ENCODE measurements at places on chromosomes 7 and 10.

DNA sequence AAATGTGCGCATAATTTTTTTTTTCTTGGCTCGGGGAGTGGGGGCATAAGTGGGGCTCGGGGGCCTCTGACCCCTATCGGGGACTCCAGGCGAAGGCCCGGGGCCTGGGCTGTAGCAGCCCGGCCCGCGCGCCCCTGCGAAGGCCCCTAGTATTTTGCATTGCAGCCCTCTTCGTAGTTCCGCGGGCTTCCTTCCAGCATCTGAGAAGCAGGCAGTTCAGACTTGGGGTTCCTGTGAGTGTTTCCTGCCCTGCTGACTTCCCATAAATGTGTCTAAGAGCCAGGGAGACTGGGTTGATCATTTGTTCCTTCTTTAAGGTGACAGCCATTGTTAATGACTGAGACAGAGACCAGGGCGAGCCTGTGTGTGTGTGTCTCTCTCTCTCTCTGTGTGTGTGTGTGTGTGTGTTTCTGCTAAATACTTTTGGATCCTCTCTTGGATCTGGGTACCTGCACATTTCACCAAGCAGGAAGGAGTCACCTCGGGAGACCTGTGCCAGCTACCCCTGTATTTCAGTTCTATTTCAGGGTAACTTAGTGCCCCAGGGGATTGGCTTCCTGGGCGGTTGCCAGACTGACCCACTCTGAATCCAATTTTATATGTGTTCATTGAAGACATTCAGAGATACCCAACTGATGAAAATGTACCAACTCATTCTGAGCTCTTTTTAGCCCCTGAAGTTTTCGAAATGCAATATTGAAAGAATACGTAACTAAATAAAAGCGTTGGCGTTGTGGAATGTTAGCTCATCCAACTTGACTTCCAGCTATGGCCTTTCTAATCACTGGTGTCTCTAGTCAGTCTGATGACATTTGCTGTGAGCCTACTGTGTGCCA lies 805 bp downstream of the MSRB2 start:
- DNase-seq, result no peak

- DNase-seq, result no peak
These were observed 1271.6 kb upstream of the SORCS1 start for GRCh38 chr10:108436096-108436495.

DNA sequence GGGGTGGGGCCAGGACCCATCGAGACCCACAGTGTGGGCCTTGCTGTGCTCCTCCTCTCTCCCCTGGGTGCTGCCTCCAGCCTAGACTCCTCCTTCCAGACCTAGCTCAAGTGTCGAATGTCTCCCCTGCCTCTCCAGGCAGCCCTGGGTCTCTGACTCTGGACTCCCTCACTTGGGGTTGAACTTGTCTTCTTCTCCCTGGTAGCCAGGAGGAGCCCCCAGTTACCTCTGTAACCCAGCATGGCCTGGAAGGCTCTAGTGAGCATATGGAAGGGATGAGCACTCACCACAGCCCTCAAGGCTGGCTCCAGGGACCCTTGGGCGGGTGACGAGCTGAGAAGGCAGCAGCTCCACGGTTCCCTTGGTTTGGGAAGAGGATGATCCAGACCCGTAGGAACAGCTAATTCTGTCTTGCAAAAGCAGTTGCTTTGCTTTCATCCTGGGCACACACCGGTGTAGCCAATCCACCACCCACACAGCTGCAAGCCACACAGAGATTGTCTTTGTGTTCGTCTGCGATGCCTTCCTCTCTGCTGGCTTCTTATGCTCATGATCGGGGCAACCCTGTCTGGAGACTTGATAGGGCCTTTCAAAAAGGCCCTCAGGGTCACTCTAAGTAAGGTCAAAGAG lies 52.3 kb upstream of the ANTXRL start:
- DNase-seq, result no peak

- DNase-seq, result no peak
These were observed 83.4 kb downstream of the AGMO start for GRCh38 chr7:15478401-15478800.

DNA sequence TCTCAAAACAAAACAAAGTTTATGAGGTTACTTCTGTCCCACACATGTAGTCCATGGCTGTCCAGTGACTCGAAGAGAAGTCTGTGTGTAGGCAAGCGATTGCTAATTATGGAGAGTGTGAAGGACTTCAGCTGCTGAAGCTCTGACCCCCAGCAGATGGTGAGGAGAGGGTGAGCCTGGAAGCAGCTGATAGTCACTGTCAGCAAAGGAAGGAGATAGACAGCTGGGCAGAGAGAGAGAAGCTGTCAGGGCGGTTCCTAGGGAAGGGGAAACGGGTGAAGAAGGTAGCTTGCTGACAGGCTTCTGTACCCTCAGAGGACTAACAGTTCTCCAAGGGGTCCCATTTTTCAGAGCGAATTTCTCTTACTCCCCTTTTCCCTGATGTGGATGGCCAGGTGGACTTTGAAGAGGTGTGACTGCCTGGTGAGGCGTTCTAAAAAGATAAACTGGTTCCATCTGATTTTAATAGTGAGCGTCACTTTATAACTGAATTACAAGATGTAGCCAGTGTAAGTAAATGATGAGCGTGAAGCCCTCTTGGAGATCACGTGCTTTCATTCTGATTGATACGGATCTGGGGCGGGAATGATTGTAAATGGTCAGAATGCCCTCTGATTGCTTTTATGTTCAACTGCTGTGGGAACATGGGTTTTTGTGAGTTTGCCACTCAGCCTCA lies 12.1 kb downstream of the ZSCAN21 start:
- no peak for DNase-seq

GRCh38 chr10:58842860-58843376 lies 330.2 kb downstream of the BICC1 start:
- DNase-seq, result no peak

- DNase-seq, result no peak
These were observed 18.1 kb downstream of the HACD1 start for GRCh38 chr10:17599089-17599488.

DNA sequence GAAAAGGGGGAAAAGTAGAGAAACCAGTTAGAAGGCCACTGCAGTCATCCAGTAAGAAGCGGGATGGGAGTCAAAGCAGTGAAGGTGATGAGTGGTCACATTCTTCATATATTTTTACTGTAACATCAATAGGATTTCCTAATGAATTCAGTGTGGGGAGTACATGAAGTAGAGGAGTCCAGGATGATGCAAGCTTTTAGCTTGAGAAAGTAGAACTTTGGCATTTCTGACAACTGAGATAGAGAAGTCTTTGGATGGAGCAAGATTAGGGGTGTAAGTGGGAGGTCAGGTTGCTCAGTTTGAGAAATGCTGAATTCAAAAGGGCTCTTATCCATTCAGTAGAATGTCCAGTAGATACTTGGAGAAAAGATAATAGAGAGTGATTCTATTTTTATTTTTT lies 264.1 kb upstream of the DGKB start:
- no peak for DNase-seq

- no peak for DNase-seq
These were observed 40.8 kb downstream of the HK1 start for GRCh38 chr10:69318867-69319727.

GRCh38 chr7:102030696-102031095 lies 213.3 kb downstream of the CUX1 start:
- DNase-seq, result no peak

DNA sequence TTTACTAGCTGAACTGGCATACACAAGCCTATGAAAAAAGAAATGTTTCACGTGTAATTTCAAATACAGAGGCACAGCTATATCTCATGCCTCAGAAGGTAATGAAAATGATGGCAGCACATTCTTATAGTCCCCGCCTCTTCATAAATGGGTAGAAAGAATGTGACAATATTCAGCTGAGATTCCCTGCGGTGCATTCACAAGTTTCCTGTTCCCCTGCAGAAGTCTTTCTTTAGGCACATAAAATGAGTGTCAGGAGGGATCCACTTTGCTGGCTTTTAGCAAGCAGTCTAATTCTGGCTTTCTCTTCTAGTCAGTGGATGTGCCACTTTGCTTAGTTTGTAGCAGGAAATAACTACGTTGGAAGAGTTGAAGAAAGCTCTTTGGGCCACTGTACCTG lies 56.1 kb downstream of the DGKB start:
- DNase-seq, result no peak

DNA sequence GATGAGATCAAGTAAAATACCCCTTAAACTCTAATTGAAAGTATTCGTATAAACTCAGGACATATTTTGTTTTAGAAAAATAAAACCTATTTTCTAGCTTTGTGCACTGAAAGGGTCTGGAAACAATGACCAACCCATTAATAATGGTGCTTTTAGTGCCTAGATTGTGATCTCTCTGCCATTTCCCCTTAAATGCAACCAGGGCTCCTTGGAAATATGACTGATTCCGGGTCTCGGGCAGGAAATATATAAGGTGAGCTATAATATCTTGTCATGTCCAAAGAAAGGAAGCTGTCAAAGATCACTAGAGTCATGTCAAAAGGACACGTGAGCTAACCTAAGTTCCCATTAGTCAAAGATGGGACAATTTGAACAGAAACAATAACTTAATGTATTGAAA lies 12.4 kb upstream of the ADAM12 start:
- no peak for DNase-seq

GRCh38 chr7:118040562-118040961 lies 143.4 kb upstream of the LSM8 start:
- no peak for DNase-seq

Data from fibroblast of skin of left biceps (primary cell).